Endothelial cell of umbilical vein (primary cell): ENCODE measurements at places on chromosomes 3 and 15. TPM values are rescaled to one million over a fixed set of nuclear protein-coding genes. Genes with fewer than 3 reads are reported as not detected.

PLOD2 gene
- total RNA-seq, result 193 and 228 TPM in 2 replicates

TSC22D2 gene
- 43.9 and 50.9 TPM in 2 replicates for total RNA-seq

AGTR1 gene
- not detected in 2 replicates for total RNA-seq

ANXA2 gene
- total RNA-seq, result 2,636 and 2,725 TPM in 2 replicates

DNAH1 gene
- 5.0 and 5.8 TPM in 2 replicates for total RNA-seq

CRABP1 gene
- not detected in 2 replicates for total RNA-seq

SOX14 gene
- not detected in 2 replicates for total RNA-seq

NPAP1 gene
- not detected in 2 replicates for total RNA-seq

SH3BP5 gene
- total RNA-seq, result 64.8 and 76.3 TPM in 2 replicates

CHST14 gene
- 45.9 and 49.2 TPM in 2 replicates for total RNA-seq

ITIH1 gene
- total RNA-seq, result not detected in 2 replicates

USP13 gene
- 21.1 and 24.0 TPM in 2 replicates for total RNA-seq

FBXL2 gene
- total RNA-seq, result 21.7 and 26.9 TPM in 2 replicates

SYNPR gene
- total RNA-seq, result not detected in 2 replicates

LNP1 gene
- total RNA-seq, result 0.80 and 0.81 TPM in 2 replicates

KIF7 gene
- total RNA-seq, result 11.3 and 13.1 TPM in 2 replicates

EXD1 gene
- total RNA-seq, result not detected in 2 replicates
